Activated T-cell treated with anti-CD3 and anti-CD28 coated beads, Interleukin-2, amount 50 U/mL, for 4 hours (primary cell): ENCODE measurements at places on chromosomes 4 and X.
A peak's percentile ranks its signal among the peaks of the same experiment; 100 is the strongest.

DNA sequence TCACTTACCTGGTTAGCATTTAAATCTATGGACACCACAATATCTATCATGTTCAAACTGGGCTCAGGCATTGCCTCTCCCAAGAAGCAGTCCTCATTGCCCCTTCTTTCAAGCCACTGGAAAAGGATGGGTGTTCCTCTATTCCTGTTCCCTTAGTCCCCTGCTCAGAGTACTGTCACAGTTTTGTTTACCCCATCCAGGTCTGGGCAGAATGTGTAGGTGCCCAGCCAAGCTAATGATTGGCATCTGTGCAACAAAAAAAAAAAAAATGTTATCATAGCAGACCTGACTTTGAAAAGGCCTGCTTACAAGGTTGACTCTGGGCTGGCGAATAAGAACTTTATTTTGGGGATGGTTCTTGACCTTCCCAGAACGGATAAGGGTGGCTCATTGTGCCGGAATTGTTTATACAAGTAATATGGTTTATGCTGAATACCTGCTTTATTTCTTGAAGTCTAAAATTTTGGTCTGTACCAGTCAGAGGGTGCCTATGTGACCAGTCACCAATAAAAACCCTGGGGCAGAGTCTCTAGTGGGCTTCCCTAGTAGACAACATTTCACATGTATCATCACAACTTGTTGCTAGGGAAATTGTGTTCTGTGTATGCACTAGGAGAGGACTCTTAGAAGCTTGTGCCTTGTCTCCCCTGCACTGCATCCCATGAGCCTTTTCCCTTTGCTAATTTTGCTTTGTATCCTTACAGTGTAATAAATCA, 47.9 kb downstream of the JADE3 start:
- no peak for DNase-seq

- no peak for DNase-seq
Measured at GRCh38 chrX:10177601-10178000, 20.8 kb downstream of the CLCN4 start.

DNA sequence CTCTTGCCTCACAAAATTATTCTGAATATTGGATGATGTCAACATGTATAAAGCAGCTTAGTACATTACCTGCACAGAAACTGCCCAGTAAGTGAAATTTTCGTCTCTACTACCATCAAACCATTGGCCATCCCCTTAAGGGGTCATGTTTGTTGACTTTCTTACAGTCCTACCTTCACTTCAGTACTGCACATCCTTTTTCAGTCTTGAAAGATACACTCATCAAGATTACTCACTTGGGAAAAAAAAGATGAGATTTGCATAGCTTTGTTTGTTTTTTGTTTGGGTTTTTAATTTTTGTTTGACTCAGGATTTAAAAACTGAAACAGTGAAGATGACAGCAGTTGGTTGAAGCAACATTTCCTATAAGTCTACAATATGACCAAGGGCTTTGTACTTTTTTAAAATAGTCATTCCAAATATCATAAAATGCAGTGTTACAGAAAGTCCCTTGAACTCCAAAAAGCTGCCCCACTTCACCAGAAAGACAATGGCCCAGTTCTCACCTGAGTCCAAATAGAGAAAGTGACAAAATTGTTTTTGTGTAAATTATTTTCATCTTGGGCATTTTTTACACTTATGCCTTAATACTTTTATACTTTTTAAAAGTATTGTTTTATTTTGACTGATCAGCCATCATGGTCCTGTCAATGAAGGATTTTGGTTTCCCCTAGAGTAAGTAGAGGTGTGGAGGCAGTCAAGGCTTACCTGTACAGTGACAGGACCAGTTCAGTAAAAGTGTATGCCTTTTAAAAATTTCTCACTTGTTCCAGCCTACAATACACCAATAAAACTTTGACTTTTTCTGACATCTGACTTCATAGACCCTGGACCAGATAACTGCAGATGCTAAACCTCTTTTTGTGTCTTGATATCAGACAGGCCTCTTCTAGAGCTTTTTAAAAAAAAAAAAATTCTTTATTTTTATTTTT, 59.7 kb upstream of the EDA2R start:
- DNase-seq, result no peak

DNA sequence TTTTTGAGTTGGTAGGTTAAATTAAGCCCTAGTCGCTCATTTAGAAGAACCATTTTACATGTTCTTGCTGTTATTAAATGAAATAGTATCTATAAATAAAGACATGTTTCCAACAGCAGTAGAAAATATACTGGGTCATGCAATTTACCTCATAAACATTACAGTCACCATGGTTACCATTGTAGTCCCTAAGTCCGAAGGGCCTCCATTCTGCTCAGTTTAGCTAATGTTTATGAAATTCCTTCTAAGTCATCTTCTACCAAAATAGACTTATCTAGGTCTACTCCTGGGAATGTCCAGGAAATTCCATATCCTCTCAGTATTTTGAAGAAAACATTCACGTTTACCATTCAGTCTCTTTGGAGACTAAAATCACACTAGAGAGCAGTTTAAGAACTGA, 292.5 kb upstream of the DCAF8L1 start:
- no peak for DNase-seq

DNA sequence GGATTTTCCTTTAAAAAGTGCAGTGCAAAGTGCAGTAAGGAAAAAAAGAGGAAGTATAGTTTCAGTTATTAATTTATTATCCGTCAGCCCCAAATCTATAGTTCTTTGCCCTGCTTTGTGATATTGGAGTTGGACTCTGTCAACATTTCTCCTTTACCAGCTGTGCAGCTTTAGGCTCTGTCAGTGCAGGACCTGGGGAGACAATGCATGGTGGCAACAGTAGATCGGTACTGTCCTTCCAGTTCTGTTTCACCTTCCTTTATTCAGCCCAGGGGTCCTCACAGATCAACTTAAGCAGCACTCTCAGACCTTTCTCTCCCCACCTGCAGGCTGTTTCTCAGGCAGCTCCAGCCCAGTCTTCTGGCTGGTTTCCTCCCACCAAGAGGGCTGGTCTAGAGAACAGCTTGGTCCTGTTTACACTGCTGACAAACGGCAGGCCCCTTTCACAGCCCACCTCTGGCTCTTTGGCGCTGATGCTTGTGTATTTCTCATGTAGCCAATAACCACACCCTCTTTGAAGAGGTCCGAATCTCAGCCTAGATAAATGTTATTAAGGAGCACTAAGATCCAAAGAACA, 71.6 kb downstream of the MCUB start:
- DNase-seq, result no peak

- no peak for DNase-seq
Measured at GRCh38 chrX:106177982-106178321, 9.8 kb downstream of the PWWP3B start.

- DNase-seq, result no peak
Measured at GRCh38 chr4:113636438-113636818, 125.1 kb downstream of the CAMK2D start.

DNA sequence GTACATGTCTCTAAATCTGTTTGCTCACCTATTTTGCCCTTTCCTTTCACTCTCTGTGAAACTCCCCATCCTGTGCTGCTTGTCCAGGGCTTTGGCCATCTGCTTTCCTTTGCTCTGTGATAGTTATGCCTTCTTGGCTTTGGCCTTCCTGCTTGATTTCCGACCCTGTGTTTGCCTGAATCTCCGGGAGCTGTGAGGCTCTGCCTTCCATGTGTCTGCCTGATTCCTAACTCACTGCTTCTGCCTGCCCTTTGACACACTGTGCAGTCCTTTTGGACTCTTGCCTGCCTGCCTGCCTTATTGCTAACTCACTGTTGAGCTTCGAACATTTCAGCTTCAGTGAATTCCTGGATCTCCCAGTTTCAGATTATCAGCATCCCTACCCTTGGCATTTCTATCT, 143.1 kb downstream of the C4orf33 start:
- no peak for DNase-seq

DNA sequence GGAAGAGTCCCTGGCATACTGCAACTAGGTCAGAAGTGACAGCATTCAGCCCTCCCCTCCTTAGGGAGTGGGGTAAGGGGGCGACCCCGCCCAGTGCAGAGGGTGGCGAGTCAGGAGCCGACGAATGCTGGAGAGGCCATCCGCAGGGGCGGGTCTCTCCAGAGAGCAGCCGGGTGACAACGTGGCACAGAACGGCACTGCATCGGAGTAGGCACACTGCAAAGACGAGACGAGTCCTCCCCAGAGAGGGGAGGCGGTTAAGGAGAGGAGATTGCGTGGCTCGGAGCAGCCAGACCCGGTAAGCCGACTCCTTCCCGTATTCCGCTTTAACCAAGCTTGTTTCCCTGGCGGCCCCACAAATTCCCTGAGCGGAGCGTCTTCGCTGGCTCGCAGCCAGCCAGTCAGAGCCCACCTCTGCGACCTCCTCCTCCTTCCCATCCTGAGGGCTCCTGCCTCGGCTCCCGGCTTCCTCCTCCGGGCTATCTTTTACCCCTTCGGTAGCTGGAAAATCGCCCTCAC, 54.9 kb downstream of the LINC00632 start:
- peak; percentile 4 for DNase-seq

DNA sequence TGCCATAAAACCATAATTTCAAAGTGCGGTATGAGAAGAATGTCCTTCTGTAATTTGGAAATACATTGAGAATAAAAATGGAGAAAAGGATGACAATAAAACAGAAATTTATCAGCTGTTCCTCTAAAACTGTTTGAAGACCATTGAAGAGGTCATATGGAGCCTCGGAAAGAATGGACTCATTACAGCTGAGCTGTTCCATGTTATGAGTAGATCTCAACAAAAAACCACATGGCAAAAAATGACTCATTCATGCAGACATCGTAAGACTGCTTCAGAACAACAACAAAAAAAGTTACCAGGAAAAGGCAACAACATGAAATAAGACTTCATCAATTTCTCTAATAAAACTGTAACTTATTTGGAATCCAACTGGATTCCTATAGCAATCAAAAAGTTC, 39.7 kb downstream of the AKAP4 start:
- DNase-seq, result no peak

GRCh38 chrX:153688911-153689590, 1.3 kb downstream of the SLC6A8 start:
- DNase-seq, result no peak

- no peak for DNase-seq
Measured at GRCh38 chrX:19909761-19910160, 22.4 kb upstream of the SH3KBP1 start.

- no peak for DNase-seq
Measured at GRCh38 chr4:116618638-116619037, 466.7 kb downstream of the TRAM1L1 start.

DNA sequence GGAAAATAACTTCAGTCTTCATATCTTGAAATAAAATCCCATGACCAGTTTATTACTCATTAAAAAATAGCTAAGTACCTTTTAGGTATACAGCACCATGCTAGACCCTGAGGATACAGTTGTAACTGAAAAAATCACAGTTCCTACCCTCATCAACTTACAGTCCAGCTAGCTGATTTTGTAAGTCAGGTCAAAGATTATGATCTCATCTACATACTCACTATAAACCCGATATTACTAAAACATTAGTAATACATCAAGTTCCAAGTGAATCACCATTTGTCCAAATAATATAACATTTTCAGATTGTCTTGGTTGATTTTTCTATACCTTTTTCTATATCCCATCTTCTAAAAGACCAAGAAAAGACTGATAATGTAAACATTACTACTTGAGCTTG, 333.9 kb downstream of the INPP4B start:
- no peak for DNase-seq

- no peak for DNase-seq
Measured at GRCh38 chrX:118943102-118943501, 31.3 kb upstream of the LONRF3 start.

- DNase-seq, result no peak
Measured at GRCh38 chr4:37982736-37983135, 22.5 kb downstream of the PTTG2 start.

- DNase-seq, result no peak
Measured at GRCh38 chr4:183180096-183180495, 81.0 kb downstream of the WWC2 start.

DNA sequence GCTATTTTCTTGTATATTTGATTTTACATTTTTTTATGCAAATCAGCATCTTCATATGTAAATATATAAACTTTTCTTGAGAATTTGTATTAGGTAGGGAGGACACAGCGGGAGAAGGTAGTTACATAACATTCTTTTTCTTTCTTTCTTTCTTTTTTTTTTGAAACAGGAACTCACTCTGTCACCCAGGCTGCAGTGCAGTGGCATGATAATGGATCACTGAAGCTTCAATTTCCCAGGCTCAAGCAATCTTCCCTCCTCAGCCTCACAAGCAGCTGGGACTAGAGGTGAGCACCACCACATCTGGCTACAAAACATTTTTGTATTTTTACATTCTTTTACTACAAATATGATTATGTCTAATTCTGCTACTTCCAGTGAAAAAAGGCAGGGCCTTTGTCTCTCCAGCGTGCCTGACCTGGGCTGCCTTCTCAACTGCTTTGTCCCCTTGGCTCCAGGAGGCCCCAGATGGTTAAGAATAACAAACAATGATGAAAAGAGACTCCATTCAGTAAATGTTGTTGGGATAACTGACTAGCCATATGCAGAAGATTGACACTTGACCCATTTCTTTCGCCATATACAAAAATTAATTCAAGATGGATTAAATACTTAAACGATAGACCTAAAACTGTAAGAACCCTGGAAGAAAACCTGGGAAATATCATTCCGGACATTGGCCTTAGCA, 46.5 kb upstream of the FAT4 start:
- DNase-seq, result no peak
